NCI-H1436 (cell line): ENCODE measurements at places on chromosomes 5 and 9.

GRCh38 chr5:142902186-142902965, 132.2 kb downstream of the ARHGAP26 start:
- DNase-seq, result no peak

DNA sequence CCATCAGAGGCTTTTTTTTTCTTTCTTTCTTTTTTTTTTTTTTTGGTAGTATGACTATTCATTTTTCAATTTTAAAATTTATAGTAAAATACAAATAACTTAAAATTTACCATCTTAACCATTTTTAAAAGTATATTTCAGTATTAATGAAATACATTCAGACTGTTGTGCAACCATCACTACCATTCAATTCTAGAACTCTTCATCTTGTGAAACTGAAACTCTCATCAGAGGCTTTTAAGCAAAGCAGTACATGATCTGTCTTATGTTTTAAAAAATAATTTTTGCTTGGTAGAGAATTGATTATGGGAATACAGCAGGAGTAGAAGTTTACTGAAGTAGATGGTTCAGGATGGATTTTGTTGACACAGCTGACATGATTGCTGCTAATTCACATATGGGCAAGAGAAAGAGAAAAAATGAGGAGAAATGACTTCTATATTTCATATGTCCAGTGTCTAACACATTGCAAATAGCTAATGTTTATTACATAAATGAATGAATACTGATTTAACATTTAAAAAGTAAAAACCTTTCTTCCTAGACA, 13.4 kb downstream of the ELOVL7 start:
- no peak for DNase-seq

DNA sequence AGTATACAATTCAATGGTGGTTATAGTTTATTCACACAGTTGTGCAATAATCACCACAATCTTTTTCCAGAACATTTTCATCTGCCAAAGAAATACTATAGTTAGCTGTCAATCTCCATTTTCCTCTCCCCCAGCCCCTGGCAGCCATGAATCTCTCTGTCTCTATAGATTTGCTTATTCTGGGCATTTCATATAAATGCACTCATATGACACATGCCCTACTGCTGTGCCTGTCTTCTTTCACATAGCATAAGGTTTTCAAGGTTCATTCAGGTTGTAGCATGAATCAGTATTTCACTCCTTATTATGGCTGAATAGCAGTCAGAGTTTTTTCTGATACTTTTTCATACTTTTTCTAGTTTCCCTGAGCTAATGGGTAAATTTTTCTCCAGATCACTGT, 127.6 kb downstream of the HSPA4 start:
- DNase-seq, result no peak

DNA sequence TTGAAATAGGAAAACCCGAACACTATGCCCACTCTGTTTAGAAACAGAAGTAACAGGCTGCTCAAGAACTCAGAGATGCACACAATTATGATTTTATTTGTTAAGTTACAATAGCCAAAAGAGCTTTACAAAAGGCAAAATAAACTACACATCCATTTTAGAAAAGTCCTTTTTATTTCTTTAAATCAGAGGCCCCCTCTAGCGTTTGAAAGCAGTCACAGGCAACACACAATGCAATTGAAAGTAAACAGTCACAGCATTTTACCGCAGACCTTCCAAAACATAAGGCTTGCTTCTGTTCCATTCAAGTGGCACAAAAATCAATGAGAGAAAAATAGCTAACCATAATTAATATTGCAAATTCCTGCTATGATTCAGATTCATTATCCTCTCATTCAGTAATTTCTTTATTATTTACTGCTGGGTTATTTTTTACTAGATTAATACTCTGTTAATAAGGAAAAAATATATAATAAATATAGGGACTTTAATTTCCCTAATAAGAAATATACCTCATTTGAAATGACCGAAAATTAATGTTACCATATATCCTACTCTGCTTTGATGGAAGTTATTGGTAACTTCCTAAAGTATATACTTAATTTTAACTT, 78.3 kb downstream of the CEP120 start:
- peak; percentile 29 for DNase-seq

GRCh38 chr9:14318361-14318760, 4.4 kb upstream of the NFIB start:
- no peak for DNase-seq
